HFF-Myc (cell line): ENCODE measurements at places on chromosomes 7 and 10.
A peak's percentile ranks its signal among the peaks of the same experiment; 100 is the strongest.

DNA sequence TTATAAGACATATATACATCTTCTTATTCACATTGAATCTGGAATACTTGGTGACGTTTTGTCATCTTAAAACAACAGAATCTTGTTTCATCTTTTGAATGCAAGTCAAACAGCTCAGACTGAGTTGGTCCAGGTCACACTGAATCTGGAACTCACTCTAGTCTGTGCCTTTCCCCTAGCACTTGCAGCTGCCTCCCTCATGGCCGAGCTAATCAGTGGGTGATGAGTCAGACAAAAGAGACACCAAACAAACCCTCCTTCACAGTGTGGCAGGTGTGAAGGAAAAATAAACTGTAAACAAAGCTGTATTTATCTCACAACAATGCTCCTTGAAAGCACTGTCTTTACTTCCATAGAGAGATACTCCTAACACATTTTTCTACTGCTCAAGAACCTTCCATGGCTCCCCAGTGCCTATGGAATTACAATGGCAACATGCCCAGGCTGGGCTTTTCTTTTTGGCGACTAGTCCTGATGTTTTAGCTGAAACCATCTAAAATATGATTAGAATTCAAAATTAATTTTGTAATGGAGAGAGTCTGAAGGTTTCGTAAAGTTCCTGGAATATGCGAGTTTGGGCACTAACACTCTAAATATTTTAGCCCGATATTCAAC, 140.0 kb downstream of the ZNF365 start:
- no peak for DNase-seq

GRCh38 chr7:154906736-154907355, 96.1 kb downstream of the PAXIP1 start:
- no peak for DNase-seq

- no peak for DNase-seq
These were observed 47.1 kb upstream of the UBN2 start for GRCh38 chr7:139183878-139184338.

DNA sequence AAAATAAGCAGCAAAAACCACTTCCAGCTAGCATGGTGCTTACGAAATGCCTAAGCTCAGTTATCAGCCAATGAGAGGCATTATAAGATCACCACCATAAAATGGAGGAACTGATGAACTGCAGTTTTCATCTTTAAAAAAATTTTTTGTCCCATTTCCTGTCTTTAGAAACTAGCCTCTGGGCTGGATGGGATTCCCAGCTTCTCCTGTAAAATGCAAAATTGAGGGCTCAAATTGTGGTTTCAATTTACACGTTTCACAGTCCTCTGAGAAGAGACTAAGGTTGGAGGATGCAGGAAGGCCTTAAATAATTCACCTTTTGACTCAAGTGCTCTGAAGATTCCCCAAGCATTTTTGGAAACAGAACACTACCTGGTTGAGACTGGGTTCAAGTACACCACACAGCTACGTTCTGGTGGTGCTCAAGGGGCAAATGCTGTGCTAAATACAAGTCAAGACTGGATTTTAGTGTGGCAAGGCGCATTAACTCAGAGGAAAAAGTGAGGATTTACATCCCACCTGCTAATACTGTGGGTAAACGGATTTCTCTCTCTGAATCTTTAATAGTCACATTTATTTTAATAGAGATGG, 951 bp downstream of the ZNF25 start:
- DNase-seq, result peak; percentile 1

DNA sequence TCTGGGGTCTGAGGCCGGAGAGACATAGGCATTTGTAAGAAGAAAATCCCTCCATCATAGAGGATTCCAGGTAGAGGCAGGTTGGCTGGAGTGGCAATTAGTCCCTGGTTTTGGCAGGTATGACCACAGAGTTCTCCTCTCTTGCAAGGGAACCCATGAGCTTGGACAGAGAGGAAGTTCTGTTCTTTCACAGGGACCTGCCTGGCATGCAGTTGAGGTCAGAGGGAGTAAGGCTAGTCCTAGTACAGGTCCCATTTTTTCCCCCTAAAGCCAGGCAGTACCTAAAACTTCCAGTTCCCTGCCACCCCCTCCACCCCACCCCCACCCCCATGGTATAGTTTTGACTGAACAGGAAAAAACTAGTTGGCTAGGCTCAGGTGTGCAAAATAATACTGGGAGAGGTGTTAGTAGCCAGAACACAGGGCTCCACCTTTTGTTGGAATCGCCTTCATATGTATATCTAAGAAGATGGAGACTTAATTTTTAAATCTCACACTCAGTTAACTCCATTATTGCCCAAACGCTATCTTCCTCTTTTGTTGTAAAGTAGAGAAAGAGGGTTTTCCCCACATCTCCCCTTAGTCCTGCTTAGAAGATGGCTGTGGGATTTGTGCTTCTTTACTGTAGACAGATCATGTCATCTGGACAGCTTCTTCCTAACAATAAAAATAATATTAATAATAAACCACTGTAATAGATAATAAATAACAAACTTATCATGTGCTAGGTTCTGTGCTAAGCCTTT, 188.1 kb downstream of the TCF7L2 start:
- no peak for DNase-seq

GRCh38 chr7:155584763-155585531, 38.6 kb upstream of the CNPY1 start:
- no peak for DNase-seq

- no peak for DNase-seq
These were observed 117.4 kb downstream of the CABCOCO1 start for GRCh38 chr10:61779950-61780659.

DNA sequence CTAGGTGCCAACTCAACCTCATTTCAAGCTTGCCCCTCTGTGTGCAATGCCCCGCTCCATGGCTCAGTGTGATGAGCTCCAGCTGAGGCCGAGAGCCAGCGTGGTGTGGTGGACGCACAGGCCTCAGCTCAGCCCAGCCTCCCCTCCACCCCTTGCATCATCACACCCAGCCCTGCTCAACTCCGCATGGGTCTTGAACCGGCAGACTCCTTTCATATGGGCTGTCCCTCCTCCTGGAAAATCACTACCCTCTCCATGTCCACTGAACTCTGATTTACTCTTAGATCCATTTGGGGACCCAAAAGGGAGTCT, 16.6 kb upstream of the SLC18A3 start:
- DNase-seq, result no peak

GRCh38 chr7:53191836-53192443, 156.5 kb downstream of the POM121L12 start:
- DNase-seq, result no peak

GRCh38 chr7:70833726-70834125, 298.2 kb upstream of the GALNT17 start:
- no peak for DNase-seq

GRCh38 chr7:2120841-2121830, 111.6 kb downstream of the MAD1L1 start:
- no peak for DNase-seq

GRCh38 chr10:130631142-130632096, 495.2 kb downstream of the GLRX3 start:
- DNase-seq, result no peak

DNA sequence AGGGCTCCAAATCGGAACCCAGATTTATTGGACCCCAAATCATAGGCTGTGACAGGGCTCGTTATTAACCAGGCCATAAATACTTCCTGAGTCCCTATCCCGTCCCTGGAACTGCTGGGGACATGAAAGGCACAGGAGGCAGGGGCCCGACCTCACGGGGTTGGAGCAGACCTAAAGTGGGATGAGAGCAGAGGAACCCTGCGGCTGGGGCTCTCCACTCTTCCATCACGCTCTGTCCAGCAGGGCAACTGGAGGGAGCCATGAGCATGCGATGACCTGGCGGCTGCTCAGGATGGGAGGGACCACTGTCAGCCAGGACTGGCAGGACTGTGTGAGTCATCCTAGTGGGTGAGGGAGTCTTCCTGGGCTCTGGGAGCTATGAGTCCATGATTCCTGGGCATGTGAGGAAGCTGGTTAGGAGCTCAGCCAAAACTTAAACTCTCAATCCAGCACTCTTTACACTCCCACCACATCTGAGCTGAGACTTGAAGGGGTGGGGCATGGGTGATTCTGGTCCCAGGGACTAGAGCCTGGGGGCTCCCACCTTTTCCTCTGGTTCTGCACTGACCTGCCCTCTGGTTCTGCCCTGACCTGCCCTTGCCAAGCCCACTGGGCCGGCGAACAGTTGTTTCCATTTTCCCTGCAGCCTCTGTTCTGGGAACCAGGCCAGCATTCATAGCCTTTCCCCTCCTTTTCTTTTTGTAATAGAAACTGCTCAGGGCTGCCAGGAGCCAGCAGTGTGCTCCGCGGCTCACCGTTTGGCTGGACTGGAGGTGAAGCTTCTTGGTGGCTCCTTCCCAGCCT, 47.1 kb downstream of the SYPL1 start:
- DNase-seq, result peak; percentile 87

GRCh38 chr10:125039354-125039769, 97.4 kb downstream of the ZRANB1 start:
- no peak for DNase-seq

DNA sequence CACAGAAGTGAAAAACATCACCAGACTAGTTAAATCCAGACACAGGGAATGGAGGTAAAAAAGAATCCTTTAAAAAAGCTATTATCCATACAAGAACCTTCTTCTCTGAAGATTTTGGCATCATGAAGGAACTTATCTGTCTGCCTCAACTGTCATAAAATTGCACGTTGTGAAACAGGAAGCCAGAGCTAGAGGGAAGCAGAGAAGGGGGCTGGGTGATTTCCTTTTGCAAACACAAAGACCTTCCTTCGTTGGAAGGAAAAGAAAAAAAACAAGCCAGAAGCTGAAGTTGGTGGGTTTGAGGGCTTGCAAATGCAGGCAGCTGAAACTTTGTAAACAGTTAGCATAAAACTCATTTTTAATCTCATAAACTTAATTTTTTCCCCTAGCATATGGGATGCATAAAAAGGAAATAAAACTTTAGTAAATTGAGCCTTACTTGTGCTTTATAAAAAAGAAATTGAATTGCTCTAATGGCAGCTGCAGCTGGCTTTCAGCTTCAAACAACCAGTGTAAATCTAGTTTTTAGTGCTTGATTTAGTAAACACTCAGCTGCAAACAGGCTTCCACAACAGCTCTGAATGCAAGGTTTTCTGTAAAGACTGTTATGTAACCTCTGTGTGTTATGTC, 101.6 kb downstream of the OTUD1 start:
- no peak for DNase-seq

DNA sequence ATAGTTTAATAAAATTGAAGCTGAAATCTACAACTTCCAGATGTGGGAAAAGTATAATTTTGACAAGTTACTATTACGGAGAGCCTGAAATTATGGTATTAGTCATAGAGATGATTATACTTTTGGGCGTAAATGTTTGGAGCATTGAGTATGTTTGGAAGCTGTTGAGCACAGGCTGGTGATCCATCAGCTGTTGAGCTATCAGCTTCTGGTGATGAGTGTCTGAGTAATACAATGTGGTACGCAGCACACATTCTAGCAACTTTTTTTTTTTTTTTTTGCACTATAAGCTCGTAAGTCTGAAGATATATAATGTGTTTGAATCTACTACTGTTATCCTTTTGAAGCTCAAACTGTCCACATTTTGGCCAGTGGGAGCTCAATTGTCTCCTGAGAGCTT, 123.4 kb downstream of the ATE1 start:
- DNase-seq, result no peak

DNA sequence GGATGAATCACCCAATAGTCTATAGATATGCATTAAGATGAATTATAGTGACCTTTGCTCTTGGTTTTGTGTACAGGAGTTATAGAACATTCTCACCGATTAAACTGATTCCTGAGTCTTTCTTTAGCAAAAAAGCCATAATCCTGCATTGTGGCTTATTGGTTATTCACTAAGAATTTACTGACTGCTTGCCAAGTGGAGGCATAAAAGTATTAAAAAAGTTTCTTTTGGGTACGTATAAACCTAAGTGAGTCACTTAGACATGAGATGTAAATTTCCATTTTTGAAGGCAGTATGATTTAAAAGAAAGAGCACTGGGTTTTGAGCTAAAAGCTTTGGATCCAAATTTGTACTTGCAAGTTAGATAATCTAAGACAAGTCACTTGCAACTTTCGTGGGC, 100.7 kb downstream of the CDK6 start:
- DNase-seq, result no peak

- no peak for DNase-seq
These were observed 52.1 kb upstream of the MTURN start for GRCh38 chr7:30082686-30083085.

DNA sequence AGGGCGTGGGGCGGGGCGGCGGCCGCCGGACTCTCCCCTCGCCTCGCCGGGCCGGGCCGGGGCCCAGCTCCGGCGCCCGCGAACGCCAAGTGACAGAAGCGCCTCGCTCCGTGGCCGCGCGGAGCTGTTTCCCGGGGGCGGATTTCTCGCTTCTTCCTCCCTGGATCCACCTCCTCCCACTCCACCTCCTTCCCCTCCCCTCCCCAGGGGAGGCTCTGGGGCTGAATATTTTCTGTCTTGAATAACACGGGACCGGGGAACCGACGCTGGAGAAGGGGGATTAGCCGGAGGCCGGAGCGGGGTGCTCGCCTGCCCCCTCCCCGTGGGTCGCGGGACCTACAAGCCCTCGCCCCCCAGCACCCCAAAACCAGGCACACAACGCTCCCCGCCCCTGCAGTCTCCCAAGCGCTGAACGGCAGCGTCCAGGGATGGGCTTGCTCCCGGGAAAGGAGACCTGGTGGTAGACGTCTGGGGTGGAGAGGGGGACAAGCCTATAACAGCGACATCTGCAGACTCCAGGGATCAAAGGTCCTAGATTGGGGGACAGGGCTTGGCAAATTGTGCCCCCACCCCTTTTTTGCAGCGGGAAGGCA, at the start of gene ARHGAP21:
Gene ARHGAP21, minus strand, starts transcription at position 100 of the 593 bp plus-strand sequence. CDS start 1,988 bp downstream, outside the sequence.
- DNase-seq, result no peak

GRCh38 chr7:48424731-48425130, 253.5 kb downstream of the ABCA13 start:
- no peak for DNase-seq

DNA sequence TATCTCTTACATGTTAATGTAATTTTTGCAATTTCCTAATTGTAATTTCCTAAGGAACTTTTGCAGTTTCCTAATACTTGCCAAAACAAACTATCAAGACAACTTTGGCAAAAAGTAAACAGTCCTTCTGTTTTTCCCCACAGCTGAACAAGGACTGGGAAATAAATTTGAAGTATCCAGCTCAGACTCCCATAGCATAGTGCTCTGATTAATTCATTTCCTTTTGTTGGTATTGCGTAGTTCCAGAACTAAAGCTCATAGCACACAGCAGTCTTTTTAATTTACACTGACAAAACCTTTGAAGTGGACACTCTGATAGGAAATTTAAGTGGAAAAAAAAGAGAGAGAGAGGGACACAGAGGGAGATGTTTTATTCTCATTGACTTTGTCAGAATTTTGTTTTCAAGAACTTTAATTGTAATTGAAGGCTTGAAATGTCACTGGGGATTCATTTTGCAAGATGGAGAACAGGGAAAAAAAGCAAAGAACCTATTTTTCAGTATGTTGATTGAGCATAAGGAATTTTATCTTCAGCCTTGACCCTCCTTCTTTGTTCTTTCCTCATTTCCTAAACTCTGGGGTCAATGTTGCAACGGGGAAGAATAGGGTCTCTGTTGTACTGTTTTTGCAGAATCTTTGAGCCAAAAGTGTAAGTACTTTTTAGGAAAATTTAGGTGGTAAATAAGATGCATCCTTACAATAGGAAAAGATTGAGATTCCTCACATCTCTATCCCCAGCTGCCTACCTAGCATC, 232.2 kb upstream of the NPSR1 start:
- DNase-seq, result no peak
